ENCODE measurements at places on chromosomes 13 and 19.

GRCh38 chr19:18391509-18392075 is 5.6 kb downstream of the GDF15 start:
- no peak for DNase-seq

GRCh38 chr13:54980651-54981050 is 1952.0 kb downstream of the OLFM4 start:
- no peak for DNase-seq

GRCh38 chr13:100646030-100646673 is 28.4 kb downstream of the TMTC4 start:
- DNase-seq: no peak

DNA sequence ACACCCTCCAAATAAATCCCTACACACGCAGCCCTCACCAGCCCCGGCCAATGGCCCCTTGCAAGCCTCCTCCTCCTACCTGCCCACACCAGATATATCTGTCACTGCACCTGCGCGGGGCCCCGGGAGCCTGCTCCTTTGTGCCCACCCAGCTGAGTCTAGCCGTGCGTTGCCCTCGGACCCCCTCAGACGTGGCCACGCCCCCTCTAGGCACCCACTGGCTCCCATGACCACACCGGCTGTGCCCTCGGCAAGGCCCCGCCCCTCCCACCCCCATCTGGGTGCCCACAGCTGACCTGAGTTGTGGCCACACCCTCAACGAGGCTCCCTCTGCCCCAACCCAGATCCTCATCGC is 6.3 kb upstream of the PNPLA6 start:
- no peak for DNase-seq

DNA sequence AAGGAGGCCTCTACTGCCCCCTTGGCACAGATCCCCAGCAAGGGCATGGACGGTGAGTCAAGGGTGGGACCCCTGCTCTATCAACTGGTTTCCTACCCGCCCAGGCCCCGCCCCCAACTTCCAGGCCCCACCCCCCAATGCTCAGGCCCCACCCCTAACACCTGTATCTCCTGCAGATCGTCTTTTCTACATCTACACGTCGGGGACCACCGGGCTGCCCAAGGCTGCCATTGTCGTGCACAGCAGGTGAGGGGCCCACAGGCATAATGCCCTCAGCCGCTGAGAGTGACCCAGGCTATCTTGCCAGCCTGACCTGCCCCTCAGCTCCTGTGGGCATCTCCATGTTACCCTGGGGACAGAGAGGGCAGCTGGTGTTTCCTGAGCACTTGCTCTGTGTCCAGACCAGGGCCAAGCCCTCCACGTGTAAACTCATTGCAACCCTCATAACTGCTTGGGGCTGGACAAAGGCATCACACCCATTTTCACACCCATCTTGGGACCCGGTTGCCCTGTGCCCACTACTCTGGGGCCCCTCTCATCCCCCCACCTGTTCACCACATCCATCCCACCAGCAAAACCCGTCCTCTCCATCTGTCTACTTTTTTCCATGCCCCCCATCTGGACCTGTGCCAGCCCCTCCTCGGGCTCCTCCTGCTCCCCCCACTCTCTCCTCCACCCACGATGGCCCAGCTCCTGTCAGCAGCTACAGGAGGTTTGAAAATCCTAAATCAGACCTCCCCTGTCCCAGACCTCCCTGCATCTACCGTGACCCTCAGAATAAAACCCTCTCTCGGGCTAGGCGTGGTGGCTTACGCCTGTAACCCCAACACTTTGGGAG is 17.2 kb downstream of the SLC27A1 start:
- DNase-seq: no peak

DNA sequence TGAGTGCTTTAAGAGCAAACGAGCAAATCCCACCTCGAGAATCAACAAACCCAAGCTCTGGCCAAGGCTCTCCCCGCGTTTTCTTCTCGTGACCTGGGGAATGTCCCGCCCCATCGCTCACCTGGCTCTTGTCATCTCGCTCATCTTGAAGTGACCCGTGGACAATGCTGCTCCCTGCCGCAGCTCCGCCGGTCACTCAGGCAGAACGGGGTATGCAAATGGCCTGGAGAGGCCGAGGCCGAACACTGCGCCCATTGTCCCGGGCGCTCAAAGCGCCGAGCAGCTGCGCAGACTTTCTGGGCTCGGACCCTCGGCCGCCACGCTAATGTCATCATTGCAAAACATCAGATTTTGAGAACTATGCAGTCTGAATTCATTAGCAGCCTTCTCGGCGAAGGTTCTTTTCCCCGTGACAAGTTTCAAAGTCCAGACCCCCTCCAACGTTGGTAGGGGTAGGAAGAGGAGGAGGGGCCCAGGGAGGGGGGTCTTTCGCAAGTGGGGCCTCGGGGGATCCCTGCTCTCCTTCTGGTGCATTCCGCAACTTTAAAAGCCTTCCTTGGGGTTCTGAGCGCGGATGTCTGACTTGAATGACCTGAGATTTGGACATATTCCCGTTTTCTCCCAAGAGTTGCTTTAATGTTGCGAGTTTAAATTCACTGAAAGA is 39.7 kb downstream of the SOX1 start:
- DNase-seq: no peak

- no peak for DNase-seq
These were observed 122.3 kb downstream of the B3GLCT start for GRCh38 chr13:31322026-31322425.

Data from stimulated activated CD4-positive, alpha-beta T cell treated with anti-CD3 and anti-CD28 coated beads, TNF-alpha, amount 100 ng/mL, for 24 hours (primary cell).